ENCODE measurements at places on chromosomes 7 and 10.

DNA sequence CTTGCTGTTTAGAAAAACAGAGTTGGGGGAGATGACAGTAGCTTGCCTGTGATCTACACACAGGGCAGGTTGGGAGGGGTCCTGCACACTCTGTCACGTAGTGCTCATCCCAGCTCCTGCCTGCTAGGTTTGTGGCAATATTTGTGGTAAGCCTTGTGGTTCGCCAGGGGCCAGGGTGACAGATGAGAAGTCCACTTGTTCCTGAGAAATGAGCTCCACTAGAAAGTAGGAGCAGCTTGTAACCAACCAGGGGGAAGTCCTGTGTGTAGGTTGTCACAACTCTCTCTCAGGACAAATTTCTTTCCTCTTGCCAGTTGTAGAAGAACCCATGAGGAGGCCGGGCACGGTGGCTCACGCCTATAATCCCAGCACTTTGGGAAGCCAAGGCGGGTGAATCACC, 147.0 kb downstream of the TCF7L2 start:
- peak; percentile 20 for DNase-seq

DNA sequence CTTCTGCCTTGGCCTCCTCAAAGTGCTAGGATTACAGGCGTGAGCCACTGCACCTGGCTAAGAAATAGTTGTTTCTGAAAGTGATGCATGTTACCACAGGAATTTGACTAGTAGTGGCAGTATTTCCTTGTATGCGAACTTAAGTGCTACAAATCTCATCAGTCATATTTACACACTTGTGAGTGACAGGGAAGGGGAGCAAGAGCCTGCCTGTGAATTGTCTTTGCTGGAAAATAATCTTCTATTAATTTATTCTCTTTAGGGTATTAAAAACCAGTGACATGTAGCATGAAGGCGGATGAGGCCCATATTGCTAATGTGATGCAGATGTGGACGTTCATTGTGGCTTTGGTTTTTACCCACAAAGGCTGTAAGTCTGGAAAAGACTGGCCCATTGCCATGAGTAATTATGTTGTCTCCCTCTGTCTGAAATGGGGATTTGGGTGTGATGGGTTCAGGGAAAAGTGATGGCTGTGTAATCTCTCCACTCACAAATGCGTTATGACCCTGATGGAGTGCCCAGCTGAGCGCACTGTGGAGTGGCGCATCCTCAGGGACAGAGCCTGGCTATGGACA, 97.6 kb downstream of the CCNY start:
- DNase-seq, result peak; percentile 48

DNA sequence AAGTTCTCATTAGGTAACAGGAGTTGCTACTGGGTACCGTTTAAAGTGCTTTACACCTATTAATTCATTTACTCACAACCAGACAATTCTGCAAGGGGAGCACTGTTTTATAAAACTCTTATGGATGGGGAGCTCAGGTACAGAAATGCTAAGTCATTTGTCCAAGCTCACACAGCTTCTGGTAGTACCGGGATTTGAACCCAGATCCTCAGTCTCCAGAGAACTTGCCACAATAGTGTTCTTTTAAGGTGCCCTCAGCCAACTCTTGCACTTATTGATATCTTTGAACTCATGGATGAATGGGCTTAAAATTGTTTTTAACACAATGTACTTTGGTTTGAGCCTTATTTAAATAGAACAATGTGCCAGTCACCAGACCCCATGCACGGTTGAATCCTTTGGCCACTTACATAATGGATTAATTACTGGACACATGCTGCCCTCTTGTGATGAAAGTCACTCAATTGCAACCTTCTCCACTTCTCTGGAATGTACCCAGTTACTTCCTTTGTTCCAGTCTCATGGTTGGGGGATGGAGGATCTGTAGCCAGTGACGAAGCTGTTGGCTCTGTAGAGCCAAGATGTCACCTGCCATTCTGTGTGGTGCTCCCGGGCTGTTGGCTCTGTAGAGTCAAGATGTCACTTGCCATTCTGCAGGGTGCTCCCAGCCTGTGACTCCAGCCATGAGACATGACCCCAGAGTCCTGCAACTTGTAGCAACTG, 65.6 kb downstream of the NOD1 start:
- peak; percentile 74 for DNase-seq

DNA sequence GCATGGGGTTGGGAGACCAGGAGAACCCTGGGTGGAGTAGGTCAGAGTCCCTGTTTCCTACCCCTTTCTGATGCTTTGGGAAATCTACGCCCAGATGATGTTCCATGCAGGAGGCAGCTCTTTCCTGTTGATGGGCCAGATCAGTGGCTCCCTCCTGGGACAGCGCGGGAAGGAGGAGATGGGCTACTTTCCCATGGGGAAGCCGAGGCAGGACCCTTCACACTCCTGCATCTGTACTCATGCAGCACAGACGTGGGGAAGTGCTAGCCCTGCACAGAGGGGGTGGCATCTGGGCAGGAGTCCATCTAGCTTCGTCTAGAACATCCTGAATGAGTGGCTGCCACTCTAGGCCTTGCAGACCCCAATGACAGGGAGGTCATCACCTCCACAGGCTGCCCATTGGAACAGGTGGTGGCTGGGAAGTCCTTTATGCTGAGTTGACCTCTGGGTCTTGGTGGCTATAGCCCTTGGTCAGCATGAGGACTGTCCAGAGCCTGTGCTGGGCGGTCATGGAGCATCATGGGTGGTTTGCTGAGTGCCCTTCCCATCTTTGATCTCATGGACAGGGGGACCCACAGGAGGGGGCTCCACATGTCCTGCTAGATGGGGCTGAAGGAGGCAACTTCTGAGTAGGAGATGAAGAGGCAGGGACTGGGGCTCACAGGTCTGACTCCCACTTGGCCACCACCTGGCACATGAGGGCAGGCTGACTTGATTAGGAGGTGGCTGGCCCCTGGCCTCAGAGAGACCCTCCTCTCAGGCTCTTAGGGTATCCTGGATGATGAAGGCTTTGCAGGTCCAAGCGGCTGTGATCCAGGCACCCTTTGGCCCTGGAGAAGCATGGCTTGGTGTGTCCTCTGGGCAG, 24.6 kb downstream of the RAMP3 start:
- no peak for DNase-seq

GRCh38 chr10:12484002-12484918, 134.9 kb downstream of the CAMK1D start:
- no peak for DNase-seq

- no peak for DNase-seq
Measured at GRCh38 chr7:151868396-151869108, 8.4 kb downstream of the PRKAG2 start.

DNA sequence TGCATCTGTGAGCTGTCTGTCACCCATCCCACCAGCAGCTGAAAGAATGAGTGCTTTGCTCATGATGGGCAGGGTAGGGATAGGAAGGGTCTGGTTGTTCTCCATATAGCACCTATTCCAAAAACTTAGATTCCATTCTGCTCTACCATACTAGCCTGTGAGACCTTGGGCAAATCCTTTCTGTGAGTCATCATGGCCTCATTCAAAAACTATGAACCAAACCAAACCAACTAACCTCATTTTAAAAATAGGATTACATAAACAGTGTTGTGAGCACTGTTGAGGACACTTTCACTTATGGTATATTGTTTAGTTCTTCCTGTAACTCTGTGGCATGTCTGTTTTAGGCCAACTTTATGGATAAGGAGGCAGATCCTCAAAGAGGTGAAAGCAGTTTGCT, 30.9 kb upstream of the STEAP4 start:
- DNase-seq, result no peak

- no peak for DNase-seq
Measured at GRCh38 chr7:113371416-113372043, 253.2 kb upstream of the SMIM30 start.

- no peak for DNase-seq
Measured at GRCh38 chr7:128867842-128868623, 5.4 kb downstream of the ATP6V1F start.

DNA sequence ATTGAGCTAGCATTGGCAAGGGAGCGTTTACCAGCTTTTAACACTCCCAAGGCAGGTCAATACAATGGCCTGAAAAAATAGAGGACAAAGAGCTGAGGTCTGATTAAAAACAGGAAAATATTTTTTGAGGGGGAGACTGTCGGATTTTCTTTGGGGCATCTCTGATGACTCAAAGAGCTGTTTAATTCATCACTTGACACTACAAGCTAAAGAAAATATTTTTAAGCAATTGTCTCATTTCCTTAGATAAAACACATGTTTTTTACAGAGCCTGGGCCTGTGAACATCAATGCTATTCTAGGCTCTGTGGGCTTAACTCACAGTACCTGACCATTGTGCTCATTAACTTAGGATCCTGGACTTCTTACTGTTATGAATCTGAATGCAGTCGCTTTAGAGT, 100.8 kb downstream of the NRP1 start:
- DNase-seq, result no peak

DNA sequence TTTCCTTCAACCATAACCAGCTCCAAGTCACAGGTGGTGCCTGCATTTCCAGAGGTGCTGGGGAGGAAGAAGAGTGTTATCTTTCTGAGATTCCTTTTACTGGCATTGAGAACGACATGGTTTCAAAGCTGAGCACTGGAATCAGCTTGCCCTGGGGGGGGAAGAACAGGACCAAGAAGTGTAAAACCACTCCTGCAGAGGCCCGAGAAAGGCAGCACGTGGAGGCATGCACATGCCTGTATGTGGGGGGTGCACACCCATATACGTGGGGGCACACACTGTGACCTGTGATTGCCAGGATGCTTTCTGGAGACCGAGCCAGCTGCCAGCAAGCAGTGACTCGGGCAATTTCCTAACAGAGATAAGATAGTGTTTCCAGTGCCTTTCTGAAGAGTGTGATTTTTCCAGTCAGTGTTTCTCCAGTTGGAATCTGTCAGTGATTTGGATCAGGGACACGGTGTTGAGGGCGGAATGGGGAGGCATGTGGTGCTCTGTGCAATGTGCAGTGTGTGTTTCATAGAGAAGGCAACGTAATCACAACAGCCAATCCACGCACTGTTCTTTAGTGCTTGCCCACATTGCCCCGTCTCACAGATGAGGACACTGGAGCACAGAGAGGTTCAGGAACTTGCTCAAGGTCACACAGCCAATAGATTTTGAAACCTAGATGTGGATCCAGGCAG, 4.2 kb downstream of the LRRC27 start:
- DNase-seq, result peak; percentile 78

DNA sequence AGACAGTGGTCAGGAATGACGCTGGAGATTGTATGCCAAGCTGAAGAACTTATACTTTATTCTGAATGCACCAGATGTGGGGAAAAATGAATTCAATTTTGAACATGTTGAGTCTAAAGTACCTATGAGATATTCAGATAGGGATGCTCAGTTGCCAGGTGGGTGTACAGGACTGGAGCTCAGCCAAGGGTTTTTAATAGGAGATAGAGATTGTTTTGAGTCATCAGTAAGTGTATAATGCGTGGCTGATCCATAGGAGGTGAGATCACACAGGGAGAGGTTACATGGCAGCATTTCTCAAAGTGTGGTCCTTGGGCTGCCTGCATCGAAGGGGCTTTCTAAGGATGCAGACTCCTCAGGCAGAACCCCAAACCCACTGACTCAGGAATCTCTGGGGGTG, 6.8 kb upstream of the HIPK2 start:
- DNase-seq, result no peak

DNA sequence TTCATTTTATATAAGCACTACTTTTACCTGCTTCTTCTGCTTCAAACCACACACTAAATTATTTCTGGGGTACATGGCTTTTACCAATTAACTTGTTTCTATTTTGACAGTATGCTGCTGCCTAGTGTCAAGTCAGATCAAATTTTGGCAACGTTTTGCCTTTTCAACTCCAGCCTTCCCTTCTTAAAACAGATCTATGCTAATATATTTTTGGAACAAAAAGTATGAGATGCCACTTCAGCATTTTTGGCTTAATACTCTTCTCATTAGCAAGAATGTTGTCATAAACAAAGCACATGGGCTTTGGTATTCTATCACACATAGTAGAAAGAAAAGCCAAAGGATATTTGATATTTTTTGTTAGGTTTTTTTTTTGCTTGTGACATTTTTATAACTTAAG, 47.8 kb downstream of the SPAM1 start:
- no peak for DNase-seq

GRCh38 chr7:50047716-50048115, 45.3 kb downstream of the ZPBP start:
- no peak for DNase-seq

DNA sequence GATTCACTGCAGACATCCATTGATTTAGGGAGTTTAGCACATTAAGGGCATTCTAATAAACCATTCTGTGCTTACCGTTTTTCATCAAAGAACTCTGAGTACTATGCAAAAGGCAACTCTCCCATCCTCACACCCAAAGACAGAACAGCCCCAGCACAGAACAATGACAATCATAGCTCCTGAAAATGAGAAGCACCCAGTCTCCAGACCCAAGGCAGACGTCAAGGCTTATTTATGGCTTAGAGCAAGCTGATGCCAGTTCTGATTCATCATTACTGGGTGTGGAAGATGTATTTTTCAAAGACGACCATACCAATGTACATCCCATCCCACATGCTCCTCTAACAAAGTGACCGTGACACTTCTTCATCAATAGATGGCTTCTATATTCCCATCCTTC, 67.6 kb downstream of the OSBPL3 start:
- no peak for DNase-seq

GRCh38 chr10:65142641-65143435, 1621.6 kb downstream of the REEP3 start:
- DNase-seq, result no peak

DNA sequence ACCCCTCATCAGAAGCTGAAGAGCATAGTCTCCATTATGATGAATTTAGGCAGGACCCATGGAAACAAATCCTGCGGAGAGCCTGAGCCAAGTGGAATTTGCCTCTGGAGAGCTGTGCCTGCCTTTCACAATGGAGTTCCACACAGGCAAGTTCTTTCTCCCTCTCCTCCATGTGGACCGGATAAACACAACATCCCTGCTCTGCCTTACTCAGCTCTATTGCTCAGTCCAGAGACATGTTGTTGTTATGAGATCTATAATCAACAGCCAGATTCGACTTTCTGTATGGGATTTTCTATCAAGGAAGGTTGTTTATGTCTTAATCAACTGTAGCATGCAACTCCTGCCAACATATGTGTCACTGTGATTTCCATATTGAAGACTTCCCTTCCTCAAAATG, 59.5 kb upstream of the ELMO1 start:
- no peak for DNase-seq

DNA sequence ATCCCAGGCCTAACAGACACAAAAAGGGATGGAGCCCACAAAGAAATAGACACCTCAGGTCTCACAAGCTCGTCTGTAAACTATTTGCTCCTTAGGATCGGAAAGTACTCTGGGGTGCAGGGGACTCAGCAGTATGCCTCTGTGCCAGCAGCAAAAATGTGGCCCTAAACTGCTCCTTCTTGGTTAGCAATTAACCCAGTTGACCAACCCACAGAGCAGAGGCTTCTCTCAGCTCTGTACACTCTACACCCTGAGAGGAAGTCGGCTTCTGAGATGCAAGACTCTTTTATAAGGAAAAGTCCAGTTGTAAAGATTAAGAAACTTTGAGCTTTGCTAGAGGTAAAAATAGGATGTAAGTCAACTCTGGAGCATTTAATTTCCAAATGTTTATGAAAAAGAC, 156.3 kb upstream of the PRSS58 start:
- no peak for DNase-seq

DNA sequence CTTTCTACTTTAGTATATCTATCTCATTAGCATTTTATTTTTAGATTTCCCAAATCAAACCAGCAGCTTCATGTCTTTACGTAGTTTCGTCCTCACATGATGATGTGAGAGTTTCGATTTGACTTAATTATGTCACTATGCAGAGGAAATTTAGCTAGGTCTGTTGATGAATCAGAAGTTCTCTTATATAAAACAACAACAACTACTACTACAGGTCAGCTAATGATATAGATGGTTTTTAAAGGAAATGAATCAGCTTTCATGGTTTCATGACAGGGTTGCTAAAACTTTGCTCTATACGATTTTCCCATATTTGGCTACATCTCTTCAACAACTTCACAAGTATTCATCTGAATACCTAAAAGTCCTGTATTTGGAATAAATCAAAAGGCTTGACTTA, 28.6 kb downstream of the JAZF1 start:
- no peak for DNase-seq
